GM23248 (cell line): ENCODE measurements at places on chromosomes 5 and 9. TPM values are rescaled to one million over a fixed set of nuclear protein-coding genes. Genes with fewer than 3 reads are reported as not detected.

- H3K27me3 ChIP-seq = no peaks in the 10 kb centered on the region
- H3K36me3 ChIP-seq = no peaks in the 10 kb centered on the region
Measured at GRCh38 chr9:35599763-35600604, 5.1 kb upstream of the TESK1 start.

DNA sequence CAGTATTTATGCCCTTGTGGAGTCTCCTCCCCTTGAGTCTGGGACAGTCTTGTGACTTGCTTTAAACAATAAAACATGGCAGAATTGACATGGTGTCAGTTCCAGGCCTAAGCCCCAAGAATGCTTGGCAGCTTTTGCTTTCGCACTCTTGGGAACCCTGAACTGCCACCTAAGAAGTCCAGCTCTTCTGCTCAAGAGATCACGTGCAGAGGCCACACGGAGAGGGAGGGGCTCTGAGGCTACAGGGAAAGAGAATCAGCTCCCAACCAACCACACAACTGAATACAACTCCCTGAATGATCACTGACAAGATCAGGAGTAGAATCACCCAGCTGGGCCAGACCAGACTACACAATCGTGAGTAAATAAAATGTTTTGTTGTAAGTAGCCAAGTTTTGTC, 97.6 kb downstream of the MED27 start:
- H3K27me3 ChIP-seq = no peaks in the 10 kb centered on the region
- DNase-seq = peak; percentile 41
- H3K4me3 ChIP-seq = no peak overlapping the region
- peaks cover 16% of the 10 kb centered on the region for H3K4me1 ChIP-seq

MAST4 gene
- 4.2 and 20.0 TPM in 2 replicates for total RNA-seq

DNA sequence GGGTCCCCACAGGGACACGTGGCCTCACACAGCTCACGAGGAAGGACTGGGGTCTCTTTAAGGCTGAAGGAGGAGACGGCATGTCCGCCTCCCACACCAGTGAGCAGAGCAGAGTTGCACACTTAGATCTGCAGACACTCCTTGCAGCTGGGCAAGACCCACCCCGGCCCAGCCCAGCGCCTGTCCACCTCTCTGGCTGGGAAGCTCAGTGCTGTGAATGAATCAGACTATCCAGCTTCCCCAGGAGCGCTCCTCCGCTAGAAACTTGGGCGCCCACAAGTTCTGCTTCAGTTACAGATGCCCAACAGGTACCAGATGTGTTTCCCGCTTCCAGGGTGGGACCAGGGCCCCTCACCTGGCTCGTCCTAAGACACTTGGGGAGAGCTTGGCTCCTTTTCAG, 78.9 kb downstream of the NSUN2 start:
- H3K36me3 ChIP-seq = no peaks in the 10 kb centered on the region
- no peak overlapping the region for H3K27ac ChIP-seq
- no peaks in the 10 kb centered on the region for H3K27me3 ChIP-seq
- no peak overlapping the region for H3K4me3 ChIP-seq
- DNase-seq = no peak

DNA sequence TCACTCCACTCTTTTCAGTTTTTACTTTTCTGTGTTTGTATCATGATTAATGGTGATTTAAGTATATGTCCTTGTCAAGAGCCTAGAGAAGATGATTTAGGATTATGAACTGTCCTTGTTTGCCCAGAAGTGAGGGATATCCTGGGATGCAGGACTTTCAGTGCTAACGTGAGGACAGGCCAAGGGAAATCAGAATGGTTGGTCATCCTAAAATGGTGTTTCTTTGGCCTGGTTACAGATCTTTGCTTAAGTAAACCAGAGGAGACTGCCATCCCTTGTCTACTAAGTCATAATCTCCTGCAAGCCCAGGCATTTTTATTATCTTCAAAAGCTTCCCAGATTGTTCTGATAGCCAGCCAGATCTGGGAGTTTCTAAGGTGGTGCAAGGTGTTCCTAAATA, 22.3 kb upstream of the DPYSL3 start:
- H3K27ac ChIP-seq = no peak overlapping the region
- H3K27me3 ChIP-seq = no peaks in the 10 kb centered on the region
- no peaks in the 10 kb centered on the region for H3K36me3 ChIP-seq
- peaks cover 35% of the 10 kb centered on the region for H3K4me1 ChIP-seq
- DNase-seq = no peak

DNA sequence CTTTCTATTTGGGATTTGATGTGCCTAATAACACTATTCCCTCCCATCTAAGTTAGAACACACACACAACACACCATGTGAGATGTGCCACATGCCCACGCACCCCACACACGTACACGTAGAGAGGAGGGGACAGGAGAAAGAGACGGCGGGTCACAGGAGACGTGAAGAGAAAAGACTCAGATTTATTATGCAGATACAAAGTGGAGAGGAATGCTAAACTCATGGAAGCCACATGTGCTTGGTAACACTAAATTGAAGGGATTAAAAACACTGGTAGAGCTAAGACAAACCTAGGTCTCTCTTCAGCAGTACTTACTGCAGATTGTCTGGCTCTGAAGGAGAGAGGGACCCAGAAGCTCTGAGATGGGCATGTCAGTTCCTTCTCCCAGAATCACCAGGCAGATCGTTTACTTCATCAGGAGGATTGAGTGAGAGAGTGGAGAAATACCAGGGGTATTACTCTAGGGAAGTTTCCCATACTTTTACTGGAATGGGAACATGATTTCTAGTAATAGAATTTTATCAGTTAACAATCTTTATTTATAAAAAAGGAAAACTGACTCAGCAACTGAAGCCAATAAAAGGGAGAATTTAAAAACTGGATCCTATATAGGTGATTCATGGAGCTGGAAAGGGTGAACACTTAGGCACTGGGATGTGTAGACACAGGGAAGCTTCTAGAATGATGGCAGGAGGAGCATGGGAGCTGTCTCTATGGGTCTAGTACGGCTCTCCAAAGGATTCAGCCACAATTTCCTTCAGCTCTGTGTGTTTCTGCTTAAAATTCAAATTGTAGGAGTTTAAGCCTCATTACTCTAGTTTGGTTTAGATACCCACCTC, 139.4 kb downstream of the MACIR start:
- H3K27me3 ChIP-seq = no peaks in the 10 kb centered on the region
- no peaks in the 10 kb centered on the region for H3K36me3 ChIP-seq
- peaks cover 25% of the 10 kb centered on the region for H3K4me1 ChIP-seq
- H3K27ac ChIP-seq = peak overlapping the region; percentile 54
- peak; percentile 66 for DNase-seq

DNA sequence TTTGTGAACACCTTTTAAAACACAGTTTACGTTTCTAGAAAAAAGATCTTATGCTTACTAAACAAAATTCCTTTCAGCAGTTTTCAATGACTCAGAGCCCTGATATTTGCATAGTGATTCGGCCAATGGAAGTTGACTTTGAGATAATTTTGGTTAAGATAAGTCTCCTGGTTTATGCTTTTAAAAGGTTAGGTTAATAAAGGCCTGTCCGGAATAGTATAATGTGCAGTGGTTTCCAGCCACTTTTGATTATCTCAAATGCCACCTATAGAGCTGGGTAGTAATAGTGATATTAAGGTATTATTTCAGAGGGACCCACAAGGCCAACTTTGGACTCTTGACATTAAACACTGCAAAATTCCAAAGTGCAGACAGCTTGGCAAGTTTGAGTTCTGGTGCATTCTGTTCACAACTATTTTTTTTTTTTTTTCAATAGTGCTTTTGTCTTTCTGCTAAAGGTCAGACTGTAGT, 86.1 kb downstream of the F2RL2 start:
- no peak overlapping the region for H3K4me3 ChIP-seq
- H3K27me3 ChIP-seq = 0 out of 2 replicates have a peak, but pooled peaks cover 4% of the 10 kb centered on the region
- DNase-seq = peak; percentile 3
- no peaks in the 10 kb centered on the region for H3K4me1 ChIP-seq

DNA sequence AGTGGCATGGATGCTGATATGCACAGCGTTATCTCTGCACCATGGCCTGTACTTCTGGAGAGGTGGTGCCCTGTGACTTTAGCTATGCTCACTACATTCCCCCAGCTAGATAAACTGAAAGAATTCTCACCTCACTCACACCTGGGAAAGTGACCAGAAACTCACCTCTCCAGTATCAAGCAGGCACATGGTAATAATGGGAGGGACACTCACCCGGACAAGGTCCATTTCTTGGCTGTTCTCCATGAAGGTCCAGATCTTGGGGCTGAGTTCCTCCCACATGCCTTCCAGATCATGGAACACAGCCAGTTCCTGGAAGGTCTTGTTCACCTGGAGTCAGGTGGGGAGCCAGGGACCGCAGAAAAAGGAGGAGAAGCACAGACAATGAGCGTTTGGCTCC, 72.8 kb downstream of the NIPSNAP3B start:
- peaks cover 23% of the 10 kb centered on the region for H3K4me1 ChIP-seq
- H3K27me3 ChIP-seq = no peaks in the 10 kb centered on the region
- H3K27ac ChIP-seq = no peak overlapping the region
- H3K4me3 ChIP-seq = no peak overlapping the region
- no peak for DNase-seq
- no peaks in the 10 kb centered on the region for H3K36me3 ChIP-seq

GRCh38 chr9:25703701-25704357, 25.6 kb upstream of the TUSC1 start:
- no peaks in the 10 kb centered on the region for H3K4me1 ChIP-seq
- DNase-seq = peak; percentile 2
- no peaks in the 10 kb centered on the region for H3K27me3 ChIP-seq
- no peaks in the 10 kb centered on the region for H3K36me3 ChIP-seq

SNCAIP gene
- 2.4 and 4.0 TPM in 2 replicates for total RNA-seq

DNA sequence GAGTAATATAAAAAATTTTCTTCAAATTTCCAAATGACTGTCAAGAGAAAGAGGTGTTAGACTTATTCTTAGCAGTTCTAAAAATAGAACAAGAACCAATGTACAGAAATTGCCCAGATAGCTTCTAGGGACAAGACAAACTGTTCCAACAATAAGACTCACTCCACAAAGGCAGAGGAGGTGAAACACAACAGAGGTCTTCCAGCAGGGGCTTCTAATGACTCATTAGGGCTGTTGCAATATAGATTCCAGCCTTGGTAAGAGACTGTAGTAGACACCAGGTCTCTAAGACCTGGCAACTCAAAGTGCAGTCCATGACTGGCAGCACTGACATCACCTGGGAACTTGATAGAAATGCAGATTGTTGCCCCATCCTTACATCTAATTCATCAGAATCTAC, 134.6 kb upstream of the VLDLR start:
- no peak overlapping the region for H3K27ac ChIP-seq
- H3K27me3 ChIP-seq = no peaks in the 10 kb centered on the region
- H3K4me1 ChIP-seq = peaks cover 11% of the 10 kb centered on the region
- no peak for DNase-seq
- H3K36me3 ChIP-seq = no peaks in the 10 kb centered on the region
- H3K4me3 ChIP-seq = no peak overlapping the region

TMEM203 gene
- 44.3 and 52.9 TPM in 2 replicates for total RNA-seq

DNA sequence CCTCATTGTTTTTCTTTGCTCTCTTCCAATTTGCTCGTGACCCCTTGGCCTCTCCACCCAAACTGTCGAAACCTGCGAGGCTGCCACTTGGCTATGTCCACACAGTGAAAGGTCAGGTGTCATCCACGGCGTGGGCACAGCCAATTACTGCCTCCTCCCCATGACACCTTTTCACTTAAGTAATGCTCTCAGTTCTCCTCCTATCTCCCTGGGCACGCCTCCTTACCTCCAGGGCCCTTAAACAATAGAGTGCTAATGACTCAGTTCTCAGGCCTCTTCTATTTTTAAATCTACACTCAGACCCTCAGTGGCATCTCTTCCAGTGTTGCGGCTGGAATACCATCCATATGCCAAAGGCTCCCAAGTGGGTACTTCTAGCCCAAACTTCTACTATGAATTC, 256.8 kb downstream of the ROR2 start:
- H3K27me3 ChIP-seq = no peaks in the 10 kb centered on the region
- H3K36me3 ChIP-seq = no peaks in the 10 kb centered on the region
- DNase-seq = no peak
- H3K27ac ChIP-seq = no peak overlapping the region
- H3K4me3 ChIP-seq = no peak overlapping the region

DNA sequence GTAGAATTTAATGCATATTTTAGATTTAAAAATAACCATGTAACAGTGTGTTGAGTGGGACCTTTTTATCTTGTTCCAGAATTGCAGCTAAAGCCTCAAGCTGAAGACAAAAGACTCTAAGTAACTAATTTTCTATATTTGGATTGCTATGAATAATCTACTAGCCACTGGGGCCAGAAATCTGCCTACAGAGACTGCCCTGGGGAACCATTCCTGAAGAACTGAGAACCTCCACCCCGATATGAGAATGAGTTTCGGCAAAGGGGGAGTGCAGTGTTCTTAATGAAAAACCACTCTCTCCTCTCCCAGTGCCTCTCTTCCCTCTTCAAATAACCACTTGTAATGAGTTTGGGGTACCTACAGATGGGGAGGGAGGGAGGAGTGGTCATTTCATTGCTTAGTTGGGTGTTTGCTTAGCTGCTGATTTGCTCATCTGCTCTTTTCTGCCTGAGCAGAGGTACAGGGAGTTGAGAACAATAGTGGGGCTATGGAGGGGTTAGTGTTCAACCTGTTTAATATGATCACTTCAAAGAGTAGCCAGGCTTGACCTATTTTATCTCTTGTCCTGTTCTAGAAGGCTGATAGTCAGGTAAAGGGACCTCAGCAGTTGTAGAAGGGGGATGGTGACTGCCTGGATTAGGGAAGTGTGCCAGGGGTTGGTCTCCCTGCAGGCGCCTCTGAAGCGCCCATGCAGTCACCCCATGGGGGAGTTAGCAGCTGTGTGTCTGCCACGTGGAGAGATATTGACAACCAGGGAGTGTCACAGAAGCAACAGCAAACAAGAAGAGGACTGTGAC, 47.7 kb downstream of the ATG10 start:
- no peaks in the 10 kb centered on the region for H3K36me3 ChIP-seq
- no peaks in the 10 kb centered on the region for H3K27me3 ChIP-seq
- DNase-seq = no peak
- no peak overlapping the region for H3K27ac ChIP-seq

DNA sequence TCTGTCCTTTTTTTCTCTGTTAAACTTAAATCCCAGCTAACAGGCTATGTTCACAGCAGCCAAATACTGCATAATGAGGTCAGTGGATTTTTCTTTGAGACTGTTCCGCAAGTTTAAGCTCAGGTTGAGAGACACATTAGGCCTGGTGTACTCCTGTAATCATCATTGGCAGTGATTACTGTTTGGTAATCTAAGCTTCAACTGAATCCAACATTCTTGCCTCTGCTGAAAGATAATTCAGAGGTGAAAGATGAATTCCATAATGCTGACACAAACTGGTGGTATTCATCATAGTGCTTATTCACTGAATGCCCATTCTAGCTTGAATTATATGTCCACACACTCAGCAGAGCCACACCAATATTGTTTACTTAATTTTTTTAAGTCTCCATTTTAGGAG, 108.5 kb downstream of the NFIB start:
- no peaks in the 10 kb centered on the region for H3K36me3 ChIP-seq
- H3K27me3 ChIP-seq = no peaks in the 10 kb centered on the region
- peak overlapping the region; percentile 25 for H3K27ac ChIP-seq
- peak; percentile 86 for DNase-seq
- no peak overlapping the region for H3K4me3 ChIP-seq
- H3K4me1 ChIP-seq = peaks cover 12% of the 10 kb centered on the region

GRCh38 chr9:121721058-121721350, 69.6 kb downstream of the DAB2IP start:
- no peaks in the 10 kb centered on the region for H3K27me3 ChIP-seq
- no peak overlapping the region for H3K4me3 ChIP-seq
- peak; percentile 47 for DNase-seq
- peaks cover 32% of the 10 kb centered on the region for H3K4me1 ChIP-seq
- no peaks in the 10 kb centered on the region for H3K36me3 ChIP-seq

WDR38 gene
- total RNA-seq = not detected in 2 replicates
